Stimulated activated CD4-positive, alpha-beta T cell treated with anti-CD3 and anti-CD28 coated beads, Interleukin-15, amount 100 ng/mL, for 48 hours (primary cell): ENCODE measurements at places on chromosomes 3 and 15.

- DNase-seq: no peak
These were observed 600.2 kb upstream of the GRM7 start for GRCh38 chr3:6260551-6261191.

GRCh38 chr3:24519368-24520100 is 24.9 kb upstream of the THRB start:
- DNase-seq: no peak

DNA sequence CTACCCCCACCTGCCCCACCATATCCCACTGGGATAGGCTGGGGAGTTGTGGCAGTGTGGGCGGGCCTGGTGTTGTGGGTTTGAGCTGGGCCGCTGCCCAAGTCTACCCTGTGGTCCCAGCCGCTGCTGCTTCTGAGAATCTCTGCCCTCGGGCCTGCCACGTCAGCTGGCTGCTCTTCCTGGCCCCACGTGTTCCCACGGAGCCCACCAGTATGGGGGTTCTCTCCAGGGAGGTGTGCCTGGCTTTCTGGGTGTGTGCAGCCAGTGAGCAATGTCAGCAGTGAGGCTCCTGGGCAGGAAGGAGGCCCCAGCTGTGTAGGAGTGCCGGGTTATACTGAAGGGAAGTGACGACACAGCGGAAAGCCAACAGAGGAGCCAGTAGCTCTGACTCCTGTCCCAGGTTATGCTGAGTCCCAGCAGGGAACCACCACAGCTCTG is 10.5 kb downstream of the GNAI2 start:
- DNase-seq: peak; percentile 87

GRCh38 chr15:39125904-39126303 is 455.0 kb upstream of the THBS1 start:
- no peak for DNase-seq

GRCh38 chr3:196149375-196149774 is 61.8 kb downstream of the ZDHHC19 start:
- DNase-seq: no peak

GRCh38 chr3:193852901-193853300 is 259.9 kb downstream of the OPA1 start:
- no peak for DNase-seq

DNA sequence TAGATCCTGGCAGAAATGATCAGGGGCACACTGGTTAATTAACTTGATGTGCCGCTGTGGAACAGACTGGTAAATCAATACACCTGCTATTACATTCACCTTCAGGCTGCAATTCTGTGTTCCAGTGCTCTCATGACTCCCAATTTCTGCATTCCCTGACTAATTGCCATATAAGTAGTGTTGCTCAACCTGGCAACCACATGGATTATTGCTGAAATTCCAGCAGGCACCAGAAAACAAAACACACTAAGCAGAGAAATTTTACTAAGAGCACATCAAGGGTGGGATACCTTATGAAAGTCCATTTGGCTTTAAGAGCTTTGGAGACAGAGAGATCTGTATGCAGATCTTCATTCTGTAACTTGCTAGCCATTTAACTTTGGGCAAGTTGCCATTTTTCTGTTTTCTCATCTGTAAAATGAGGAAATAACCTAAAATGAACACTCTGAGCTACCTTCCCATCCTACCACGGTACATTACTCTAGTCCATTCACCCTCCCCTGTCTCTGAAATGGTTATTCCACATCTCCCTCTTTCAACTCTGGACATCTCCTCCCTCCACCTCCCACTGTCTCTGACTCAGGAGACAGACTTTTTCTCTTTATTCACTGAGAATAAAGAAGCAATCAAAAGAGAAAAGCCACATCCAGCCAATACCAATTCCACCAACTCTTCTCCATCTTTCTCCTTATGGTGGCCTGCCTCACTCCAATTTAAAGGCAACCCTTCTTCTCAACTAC is 54.6 kb downstream of the STAC start:
- DNase-seq: no peak

- DNase-seq: no peak
These were observed 62.7 kb upstream of the TFRC start for GRCh38 chr3:196144383-196145105.
